ENCODE measurements at places on chromosomes 13 and 19. TPM values are rescaled to one million over a fixed set of nuclear protein-coding genes. Genes with fewer than 3 reads are reported as not detected.

GRCh38 chr13:78680115-78680561 lies 21.2 kb upstream of the OBI1 start:
- no peak for DNase-seq

- no peak for DNase-seq
Observed at GRCh38 chr13:109941951-109942350, 155.6 kb upstream of the IRS2 start.

DNA sequence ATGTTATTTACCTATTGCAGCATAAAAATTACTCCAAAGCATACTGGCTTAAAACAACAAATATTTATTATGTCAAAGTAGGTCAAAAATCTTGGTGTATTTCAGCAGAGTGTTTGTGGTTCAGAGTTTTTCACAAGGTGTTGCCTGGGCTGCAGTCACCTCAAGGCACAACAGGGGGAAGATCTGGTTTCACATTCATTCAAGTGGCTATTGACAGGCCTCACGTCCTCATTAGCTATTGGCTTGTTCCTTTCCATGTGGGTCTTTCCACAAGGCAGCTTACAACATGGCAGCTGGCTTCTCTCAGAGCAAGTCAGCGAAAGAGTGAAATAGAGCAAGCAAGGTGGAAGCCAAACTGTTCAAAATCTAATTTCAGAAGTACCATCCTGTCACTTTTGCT lies 602.9 kb downstream of the OLFM4 start:
- DNase-seq = no peak

- DNase-seq = no peak
Observed at GRCh38 chr19:20422216-20423205, 143.1 kb downstream of the ZNF737 start.

DNA sequence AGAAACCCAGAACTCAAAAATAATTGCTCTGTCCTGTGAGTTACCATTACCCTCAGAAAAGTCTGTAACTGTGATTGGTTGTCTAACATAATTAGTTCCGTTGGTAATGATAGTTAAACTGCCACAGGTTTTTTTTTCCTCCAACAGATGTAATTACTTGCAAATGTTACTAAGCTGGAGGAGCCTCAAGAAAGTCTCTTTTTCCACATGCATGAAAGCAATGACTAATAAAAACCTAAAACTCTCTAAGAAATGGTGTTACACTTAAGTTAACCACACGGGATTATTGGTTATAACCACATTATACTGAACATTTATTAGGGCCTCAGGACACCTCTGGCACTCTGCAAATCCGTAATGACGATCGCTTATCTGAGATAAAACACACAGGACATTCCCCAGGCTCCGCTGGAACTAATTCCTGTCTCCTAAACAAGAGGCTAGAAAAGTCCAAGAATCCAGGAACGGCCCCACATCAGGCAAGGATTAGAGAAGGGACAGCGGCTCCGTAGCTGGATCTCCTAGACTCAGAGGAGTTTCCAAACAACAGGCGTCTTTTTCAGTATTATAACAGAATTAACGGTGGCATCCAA lies 753 bp downstream of the ZNF235 start:
- DNase-seq = peak; percentile 12

GRCh38 chr13:75432811-75433244 lies 49.1 kb downstream of the TBC1D4 start:
- DNase-seq = no peak

DNA sequence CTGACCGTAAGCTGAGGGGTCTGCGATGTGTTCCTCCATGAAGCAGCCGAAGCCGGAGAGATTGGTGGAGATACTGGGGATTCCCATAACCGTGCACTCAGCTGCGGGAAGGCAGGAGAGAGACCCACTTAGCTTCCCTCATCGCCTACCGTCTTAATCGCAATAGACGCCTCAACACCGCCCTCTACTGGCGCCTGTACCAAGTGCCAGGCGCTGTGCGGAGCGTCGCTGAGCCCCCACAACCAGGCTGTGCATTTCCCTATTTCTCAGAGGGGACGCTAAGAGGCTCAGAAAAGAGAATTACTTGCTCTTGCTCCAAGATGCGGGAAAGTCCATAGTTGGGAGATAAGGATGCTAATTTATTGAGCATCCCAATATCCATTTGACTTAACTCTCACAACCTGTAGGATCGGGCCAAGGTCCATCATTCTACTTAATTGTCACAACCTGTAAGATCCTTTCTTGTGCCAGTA lies 5.8 kb downstream of the FTL start:
- peak; percentile 86 for DNase-seq

DNA sequence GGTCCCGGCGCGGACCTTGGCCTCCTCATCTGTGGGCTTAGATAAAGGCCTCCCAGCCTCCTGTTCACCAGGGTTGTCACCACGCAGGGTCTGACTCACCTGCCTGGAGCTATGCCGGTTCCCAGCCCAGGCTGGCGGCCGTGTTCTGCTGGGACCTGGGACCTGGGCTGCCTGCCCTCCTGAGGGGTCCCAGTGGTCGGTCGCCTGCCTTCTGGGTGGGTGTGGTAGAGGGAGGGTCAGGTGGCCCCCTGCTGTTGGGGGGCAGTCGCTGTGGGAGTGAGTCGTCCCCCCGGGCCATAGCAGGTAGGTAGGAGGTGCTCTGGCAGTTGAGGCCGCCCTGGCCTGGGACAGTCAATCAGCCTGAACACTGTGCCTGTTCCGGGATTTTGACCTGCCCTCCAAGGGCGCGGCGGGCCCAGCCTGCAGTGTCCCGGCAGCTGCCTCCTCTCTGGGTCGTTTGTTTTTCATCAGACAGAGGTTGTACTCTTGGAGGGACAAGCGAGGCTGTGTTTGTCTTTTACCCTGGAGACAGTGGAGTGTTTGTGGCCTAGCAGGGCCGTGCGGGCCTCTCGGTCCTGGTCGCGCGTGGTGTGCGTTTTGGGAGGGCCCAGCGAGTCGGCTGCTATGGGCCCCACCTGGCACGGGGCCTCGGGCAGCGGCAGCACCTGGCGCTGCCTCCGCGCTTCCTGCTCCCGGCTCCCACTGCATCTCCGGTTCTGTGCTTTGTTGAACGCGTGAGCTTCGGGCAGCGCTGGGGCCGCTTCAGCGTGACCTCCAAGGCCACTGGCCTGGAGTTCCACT lies 2.6 kb downstream of the ADAT3 start:
- DNase-seq = peak; percentile 84

- no peak for DNase-seq
Observed at GRCh38 chr13:31540281-31540680, 199.0 kb upstream of the RXFP2 start.

DNA sequence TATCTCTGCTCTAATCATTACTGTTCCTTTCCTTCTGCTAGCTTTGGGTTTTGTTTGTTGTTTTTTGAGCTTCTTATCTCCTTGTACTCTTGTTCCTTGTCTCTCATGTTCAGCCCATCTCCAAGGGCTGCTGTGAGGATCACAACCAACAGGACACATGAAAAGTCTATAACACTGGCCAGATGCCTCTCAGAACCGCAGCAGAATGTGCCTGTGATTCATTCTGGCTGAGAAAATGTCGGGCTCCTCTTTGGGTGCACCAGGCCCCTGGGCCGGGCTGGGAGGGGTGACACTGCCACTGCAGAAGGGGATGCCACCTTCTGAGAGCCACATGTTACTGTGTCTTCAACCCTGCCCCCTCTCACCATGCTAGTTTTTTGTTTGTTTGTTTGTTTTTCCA lies 48.0 kb downstream of the GGACT start:
- no peak for DNase-seq

- no peak for DNase-seq
Observed at GRCh38 chr19:44575116-44575700, 38.2 kb upstream of the IGSF23 start.

DNA sequence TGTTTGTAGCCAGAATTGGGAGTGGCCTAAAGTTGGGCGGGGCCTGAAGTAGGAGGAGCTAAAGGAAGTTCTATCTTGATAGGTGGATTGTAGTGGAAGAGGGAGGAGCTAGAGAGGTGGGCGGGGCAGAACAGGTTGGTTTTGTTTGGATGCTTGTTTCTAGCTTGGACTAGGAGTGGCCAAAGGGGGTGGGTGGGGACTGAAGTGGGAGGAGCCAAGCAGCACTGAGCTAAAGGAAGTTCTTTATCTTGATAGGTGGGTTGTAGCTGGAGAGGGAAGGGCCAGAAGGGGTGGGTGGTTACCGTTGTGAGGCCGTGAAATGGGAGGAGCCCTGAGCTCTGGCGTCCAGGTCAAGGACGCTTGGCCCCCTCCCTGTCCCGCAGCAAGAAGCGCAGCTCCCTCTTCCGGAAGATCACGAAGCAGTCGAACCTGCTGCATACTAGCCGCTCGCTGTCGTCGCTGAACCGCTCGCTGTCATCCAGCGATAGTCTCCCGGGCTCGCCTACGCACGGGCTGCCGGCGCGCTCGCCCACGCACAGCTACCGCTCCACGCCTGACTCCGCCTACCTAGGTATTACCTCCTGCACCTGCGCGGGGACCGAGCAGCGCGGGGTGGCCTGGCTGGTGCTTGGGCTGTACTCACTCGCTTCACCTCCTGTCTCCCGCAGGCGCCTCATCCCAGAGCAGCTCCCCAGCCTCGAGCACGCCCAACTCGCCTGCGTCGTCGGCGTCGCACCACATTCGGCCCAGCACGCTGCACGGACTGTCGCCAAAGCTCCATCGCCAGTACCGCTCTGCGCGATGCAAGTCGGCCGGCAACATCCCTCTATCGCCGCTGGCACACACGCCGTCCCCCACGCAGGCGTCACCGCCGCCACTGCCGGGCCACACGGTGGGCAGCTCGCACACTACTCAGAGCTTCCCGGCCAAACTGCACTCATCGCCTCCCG lies 8.0 kb downstream of the DNASE2 start:
- DNase-seq = peak; percentile 66

GRCh38 chr13:109371066-109371465 lies 415.3 kb downstream of the IRS2 start:
- DNase-seq = no peak

- no peak for DNase-seq
Observed at GRCh38 chr13:25819856-25820530, 231.8 kb downstream of the SHISA2 start.

GRCh38 chr13:97583907-97584497 lies 150.0 kb downstream of the RAP2A start:
- DNase-seq = no peak

GRCh38 chr19:56765137-56765536 lies 75.4 kb downstream of the PEG3 start:
- DNase-seq = peak; percentile 26

DNA sequence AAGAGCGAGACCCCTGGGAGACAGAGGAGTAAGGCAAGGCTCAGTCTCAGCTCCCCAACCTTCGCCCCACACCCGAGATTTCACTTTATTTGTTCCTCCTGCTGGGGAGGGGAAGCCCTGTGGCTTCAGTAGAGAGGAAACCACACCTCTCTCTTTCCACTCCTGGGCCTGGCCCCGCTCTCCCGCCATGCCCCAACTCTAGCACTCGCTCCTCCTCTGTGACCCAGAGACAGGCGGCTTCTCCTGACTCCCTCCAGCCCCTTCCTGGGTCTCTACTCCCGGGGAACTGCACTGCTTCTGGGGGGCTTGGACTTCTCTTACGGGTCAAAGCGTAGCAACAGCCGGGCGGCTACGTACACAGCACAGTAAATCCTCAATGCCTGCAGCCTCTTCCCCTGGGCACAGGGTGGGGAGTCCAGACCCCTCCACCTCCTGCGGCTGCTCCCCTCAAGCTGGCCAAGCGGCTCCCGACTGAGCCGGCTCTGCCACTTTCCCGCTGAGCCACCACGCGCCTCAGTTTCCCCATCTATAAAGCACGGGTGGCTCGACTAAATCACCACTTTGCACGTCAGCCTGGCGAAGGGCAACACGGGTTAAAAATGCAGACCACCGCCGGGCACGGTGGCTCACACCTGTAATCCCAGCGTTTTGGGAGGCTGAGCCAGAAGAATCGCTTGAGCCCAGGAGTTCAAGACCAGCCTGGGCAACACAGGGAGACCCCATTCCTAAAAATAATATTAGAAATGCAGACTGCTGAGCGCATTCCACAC lies 1.4 kb downstream of the RNF126 start:
- peak; percentile 71 for DNase-seq

DNA sequence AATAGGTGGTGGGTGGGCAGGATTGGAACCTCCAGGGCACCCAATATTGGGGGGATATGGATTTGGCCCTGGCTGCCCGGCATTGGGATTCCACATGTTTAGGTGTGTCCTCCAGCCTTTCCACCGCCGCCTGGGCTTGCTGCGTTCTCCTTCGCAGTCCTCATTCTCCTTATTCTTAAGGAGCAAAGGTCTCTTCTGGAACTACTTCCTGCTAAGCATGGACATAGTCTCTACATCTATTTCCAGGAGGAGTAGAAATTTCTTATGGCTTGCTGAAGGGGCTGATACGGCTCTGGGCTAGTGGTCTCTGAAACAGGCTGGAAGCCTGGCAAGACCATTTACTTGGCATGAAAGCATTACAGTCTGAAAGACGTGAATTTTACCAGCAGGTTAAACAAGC lies 9.2 kb upstream of the FCGBP start:
- DNase-seq = peak; percentile 60

- no peak for DNase-seq
Observed at GRCh38 chr19:19743176-19743575, 10.3 kb upstream of the ZNF14 start.

GRCh38 chr13:52992110-52992509 lies 36.5 kb upstream of the OLFM4 start:
- DNase-seq = no peak

DNA sequence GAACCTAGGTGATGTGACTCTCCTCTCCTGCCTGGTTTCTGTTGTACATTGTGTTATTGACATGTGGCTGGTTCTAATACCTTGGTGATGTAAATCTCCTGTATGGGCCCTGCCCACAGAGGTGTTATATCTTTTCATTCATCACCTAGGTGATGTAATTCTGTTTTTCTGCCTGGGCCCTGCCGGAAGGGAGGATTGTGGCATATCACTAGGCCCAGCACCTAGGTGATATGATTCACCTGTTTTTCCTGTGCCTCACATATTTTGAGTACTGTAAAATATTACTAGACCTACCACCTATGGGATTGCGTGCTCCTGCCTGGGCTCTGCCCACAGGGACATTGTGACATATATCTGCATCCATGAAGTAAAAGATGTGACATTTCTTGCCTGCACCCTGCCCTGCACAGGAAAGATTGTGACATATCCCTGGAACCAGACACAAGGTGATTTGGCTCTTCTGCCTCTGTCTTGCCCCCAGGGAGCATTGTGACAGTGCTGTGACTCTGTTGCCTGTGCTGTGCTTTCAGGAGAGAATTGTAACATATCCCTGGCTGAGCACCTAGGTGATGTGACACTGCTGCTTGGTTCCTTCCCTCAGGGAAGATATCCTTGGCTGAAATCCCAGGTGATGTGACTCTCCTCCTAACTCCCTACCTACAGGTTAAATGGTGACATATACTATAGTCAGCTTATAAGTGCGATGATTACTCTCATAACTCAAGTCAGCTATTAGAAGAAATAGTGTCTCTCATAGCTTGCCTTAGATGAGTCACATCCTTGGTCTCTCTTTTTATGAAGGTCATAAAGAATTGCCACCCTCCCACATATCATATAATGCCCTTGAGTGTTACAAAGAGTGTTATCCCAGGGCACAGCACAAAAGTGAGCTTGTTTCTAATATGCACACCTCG lies 13.3 kb upstream of the ZNF681 start:
- DNase-seq = no peak

The VSTM2B gene
- total RNA-seq = not detected

The ZNF296 gene
- total RNA-seq = 0.75 TPM

The TNNT1 gene
- 4.1 TPM for total RNA-seq

The IL11 gene
- not detected for total RNA-seq

The ZNF579 gene
- total RNA-seq = 2.9 TPM

The ERVK3-1 gene
- total RNA-seq = 23.9 TPM

All from transverse colon (tissue), 4 donors.